Hepatocyte (in vitro differentiated cells): ENCODE measurements at places on chromosomes 7 and 10. TPM values are rescaled to one million over a fixed set of nuclear protein-coding genes. Genes with fewer than 3 reads are reported as not detected.

Gene CTAGE15
- polyA plus RNA-seq = 0.22 and 0.26 TPM in 2 replicates

Gene CLRN3
- polyA plus RNA-seq = 13.5 and 21.5 TPM in 2 replicates

Gene PTEN
- polyA plus RNA-seq = 32.8 and 33.6 TPM in 2 replicates

DNA sequence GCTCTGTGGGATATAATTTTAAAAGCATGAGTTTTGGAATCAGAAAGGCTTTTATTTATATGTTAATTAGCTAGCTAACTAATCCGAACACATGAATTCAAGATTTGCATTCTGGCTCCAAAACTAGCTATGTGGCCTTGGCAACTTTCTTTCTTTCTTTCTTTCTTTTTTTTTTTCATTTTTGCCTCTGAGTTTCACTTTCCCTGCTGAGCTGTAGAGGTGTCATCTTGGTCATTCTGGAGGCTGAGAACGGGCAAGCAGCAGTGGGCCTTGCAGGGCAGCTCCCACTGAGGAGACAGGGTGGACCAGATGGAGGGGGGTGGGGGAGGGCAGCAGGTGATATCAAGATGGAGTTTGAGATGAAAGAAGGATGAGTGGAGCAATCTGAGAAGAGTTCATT, 24.8 kb upstream of the SFMBT2 start:
- DNase-seq = no peak

- no peak for DNase-seq
Observed at GRCh38 chr7:90666186-90666585, 70.1 kb downstream of the CDK14 start.
